ENCODE measurements at places on chromosomes 5 and 9.
A peak's percentile ranks its signal among the peaks of the same experiment; 100 is the strongest.

- no peak for DNase-seq
Measured at GRCh38 chr5:172855597-172856292, 21.7 kb downstream of the ERGIC1 start.

DNA sequence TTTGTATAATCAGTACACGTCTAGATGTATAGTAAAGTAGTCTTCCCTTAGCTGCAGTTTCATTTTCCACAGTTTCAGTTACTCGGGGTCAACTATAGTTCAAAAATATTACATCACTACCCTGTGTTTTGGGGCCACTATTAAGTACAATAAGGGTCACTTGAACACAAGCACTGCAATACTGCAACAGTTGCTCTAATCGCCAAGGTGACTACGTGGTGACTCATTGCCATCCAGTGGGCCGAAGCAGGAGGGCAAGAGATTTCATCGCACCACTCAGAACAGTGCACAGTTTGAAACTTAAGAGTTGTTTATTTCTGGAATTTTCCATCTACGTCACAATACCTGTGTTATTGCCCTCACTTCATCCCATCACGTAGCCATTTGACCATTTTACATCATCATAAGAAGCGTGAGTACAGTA, at the start of gene ARL14EPL:
ARL14EPL (plus strand) TSS at position 379 of the 424 bp plus-strand sequence. CDS start 18,994 bp downstream, outside the sequence.
- DNase-seq = peak; percentile 71

- no peak for DNase-seq
Measured at GRCh38 chr5:39439582-39440162, 14.9 kb upstream of the DAB2 start.

DNA sequence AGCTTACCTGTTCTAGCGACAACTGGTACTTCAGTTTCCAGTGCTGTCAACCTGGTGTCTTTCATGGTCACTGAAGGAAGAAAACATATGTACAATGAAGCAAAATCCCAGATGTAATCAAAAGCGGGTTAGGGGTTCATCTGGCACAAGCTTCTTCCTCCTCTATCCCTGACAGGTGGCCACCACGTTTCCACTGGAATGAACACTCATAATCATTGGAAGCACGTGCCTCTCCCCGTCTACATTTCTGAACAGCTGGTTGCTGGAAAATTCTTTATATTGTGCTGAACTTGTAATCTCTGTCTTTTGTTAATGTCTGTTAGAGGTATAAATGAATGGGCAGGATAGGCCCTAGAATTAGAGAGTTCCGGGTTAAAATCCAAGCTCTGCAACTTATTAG, 9.4 kb downstream of the TSC1 start:
- no peak for DNase-seq

DNA sequence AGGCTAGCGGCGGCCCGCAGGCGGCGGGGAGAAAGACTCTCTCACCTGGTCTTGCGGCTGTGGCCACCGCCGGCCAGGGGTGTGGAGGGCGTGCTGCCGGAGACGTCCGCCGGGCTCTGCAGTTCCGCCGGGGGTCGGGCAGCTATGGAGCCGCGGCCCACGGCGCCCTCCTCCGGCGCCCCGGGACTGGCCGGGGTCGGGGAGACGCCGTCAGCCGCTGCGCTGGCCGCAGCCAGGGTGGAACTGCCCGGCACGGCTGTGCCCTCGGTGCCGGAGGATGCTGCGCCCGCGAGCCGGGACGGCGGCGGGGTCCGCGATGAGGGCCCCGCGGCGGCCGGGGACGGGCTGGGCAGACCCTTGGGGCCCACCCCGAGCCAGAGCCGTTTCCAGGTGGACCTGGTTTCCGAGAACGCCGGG, 253 bp downstream of the SLC12A2 start:
- no peak for DNase-seq

GRCh38 chr5:4383102-4383501, 757.0 kb upstream of the ADAMTS16 start:
- DNase-seq = no peak

Measured in NK-92 treated with Interleukin-12 subunit alpha and Interleukin-12 subunit beta, amount 100 ng/mL, for 24 hours (cell line).